ENCODE measurements at places on chromosomes 11 and 22.

GRCh38 chr11:99601179-99601578 lies 580.4 kb downstream of the CNTN5 start:
- no peak for DNase-seq

GRCh38 chr22:38471237-38471636 lies 3.3 kb downstream of the KDELR3 start:
- DNase-seq: no peak

GRCh38 chr11:117654281-117655255 lies 142.4 kb downstream of the DSCAML1 start:
- no peak for DNase-seq

DNA sequence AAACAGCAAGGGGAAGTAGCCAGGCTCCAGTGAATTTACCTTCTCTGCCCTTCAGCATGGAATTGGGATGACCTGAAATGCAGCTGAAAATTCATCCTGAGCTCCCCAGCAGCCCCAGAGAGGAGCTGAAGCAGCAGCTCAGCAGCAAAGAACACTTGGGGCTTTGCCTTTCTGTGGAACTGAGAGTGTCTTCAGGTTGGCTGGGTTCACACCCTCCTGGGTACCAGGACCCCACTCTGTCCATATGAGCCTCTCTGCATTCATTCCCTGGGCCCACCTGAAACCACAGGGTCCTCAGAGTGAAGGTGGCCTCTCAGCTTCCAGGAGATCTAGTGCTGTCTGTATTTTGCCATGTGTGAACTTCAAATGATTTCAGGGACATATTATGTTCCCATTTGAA lies 429.2 kb downstream of the MN1 start:
- DNase-seq: no peak

DNA sequence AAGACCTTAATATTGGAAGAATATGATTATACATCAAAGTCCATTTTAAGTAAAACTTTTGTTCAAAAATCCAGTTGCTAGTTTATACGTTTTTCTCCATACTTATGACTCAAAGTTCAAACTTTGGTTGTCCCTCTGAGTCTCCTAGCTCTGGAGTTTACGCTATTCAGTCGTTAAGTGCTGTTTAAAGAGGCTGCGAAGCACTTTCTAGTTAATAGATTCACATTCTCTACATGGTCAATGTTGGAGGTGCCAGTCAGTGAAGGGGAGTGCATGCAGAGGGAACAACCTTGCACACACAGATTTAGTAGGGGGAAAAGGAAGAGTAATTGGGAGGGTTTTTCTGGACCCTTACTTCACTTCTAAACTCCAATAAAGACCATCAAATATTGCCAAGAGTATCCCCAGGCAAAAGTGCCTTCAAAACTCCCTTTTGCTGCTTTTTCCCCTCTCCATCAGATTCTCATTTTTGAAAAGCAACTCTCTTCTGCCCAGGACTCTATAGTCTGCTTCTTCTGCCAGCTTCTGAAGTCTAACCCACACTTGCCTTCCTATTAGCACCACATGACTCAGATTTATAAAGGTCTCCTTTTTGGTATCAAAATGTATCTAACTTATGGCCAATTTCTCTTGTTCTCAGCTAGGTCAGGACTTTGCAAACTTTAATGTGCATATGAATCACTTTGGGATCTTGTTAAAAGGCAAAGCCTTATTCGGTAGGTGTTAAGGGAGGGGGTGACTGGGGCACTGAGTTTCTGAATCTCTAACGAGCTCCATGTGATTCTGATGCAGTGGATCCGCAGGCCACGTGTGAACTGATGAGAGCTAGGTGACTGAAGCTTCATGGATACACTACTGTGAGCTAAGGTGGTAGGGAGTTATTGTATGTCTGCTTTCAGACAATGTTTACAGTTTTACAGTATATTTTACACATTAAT lies 96.2 kb upstream of the MTMR2 start:
- no peak for DNase-seq

DNA sequence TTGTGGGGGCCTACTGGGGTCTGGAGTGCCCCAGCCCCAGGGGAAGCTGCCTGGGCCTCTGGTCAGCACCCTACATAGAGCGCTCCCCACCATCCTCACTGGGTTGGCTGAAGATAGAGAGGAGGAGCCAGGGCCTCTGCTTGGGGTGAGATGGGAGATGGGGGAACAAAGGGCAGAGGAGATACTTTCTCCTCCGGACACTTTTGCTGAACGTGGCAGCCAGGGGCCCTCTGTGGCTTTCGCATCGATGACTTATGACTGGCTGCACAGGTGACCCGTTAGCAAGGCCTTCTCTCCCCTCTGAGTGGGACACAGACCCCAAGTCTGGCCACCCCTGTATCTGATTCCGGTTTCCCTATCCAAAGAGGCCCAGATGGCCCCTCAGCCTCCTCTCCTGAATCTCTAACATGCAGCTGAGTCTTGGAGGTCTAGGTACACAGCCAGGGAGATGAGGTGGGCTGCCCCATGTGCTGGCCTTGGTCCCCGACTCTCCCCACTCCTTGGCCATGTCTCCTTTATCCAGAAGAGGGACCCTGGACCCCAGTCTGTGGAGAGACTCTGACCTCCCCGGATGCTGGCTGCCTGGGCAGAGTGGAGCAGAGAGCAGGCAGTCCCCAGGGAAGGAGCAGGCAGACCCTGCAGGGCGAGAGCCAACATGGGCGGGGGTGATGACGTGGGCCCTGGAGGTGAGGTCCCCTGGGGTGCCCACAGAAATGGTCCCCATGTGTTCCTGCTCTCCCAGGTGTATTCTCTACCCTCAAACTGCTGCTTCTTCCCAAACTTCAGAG lies 59.3 kb upstream of the NECTIN1 start:
- no peak for DNase-seq

DNA sequence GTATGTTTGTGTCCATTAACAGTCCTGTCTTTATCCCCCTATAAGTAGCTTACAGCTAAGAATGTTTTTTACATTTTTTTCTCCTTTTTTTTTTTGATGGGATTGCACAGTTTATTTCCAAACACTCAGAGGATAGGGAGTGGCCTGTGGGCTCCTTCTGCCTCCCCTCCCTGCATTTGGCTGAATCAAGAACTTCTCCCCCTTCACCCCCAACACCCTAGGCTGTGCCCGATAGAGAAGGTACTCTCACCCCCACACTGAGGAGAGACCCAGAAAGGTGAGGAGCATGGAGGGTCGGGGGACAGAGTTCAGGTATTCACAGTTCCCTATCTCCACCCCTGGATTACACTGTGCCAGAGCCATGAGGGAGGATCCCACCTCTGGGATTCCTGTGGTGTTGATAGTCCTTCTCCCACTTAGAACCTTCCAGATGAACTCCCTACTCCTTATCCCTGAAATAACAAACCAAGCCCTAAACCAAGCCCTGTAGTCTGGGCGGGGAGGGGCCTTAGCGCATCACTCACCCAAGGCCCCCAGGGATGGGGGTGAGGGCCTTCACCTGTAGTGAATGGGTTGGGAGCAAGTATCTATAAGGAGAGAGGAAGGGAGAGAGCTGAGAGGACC lies 97.1 kb downstream of the ADAMTS15 start:
- DNase-seq: no peak

- peak; percentile 49 for DNase-seq
Measured at GRCh38 chr22:44357966-44358465, 45.3 kb upstream of the SHISAL1 start.

GRCh38 chr11:62428871-62429560 lies 10.2 kb downstream of the SCGB1A1 start:
- DNase-seq: peak; percentile 69

- no peak for DNase-seq
Measured at GRCh38 chr11:42901084-42901483, 410.7 kb upstream of the API5 start.

DNA sequence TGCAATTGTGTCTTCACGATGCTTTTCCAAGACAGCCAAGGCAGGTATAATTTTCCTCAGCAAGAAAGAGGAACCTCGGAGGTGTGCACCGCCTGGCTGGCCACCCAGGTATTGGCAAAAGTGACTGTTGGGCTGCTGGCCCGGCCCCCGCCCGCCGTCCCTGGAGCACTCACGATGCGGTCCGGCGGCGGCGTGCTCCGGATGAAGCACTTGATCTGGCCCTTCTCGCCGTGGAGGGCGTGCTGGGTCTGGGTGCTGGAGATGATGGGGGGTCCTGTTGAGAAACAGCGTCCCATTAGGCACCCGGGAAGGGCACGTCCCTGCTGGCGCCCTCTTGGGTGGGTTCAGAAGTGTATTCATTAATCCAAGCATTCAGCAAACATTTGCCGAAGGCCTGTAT lies 84.8 kb downstream of the ST3GAL4 start:
- peak; percentile 45 for DNase-seq

GRCh38 chr11:119434591-119435330 lies 11.8 kb upstream of the THY1 start:
- DNase-seq: no peak

GRCh38 chr11:85438328-85438727 lies 188.8 kb downstream of the DLG2 start:
- no peak for DNase-seq

DNA sequence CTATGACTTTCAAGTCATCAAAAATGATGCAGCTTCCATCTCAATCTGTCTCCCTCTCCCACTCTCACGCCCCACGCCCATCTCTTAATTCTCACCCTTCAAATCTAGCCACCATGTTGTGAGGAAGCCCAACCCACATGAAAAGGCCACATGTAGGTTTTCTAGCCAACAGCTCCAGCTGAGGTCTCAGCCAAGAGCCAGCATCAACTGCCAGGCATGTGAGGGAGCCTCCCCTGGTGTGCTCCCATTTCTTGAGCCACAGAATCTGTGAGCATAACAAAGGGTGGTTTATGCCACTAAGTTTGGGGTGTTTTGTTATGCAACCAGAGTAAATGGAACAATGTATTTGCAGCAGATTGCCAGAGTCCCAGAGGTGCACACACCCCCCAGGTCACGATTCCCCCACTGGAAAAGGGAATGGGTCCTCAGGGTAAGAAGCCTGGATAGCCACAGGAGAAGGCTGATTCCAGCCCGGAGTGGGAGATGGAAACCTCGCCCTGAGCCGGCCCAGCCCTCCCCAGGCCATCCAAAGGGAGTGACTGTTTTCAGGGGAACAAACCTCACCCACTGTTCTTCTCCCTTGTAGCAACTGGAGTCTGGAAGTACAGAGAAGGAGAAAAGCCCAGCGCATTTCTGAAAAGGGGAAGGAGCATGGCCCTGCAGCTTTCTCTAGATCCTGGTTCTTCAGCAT lies 20.0 kb upstream of the LINC01488 start:
- no peak for DNase-seq

Data from ELF-1 (cell line).